ENCODE measurements at places on chromosomes 7 and 10. TPM values are rescaled to one million over a fixed set of nuclear protein-coding genes. Genes with fewer than 3 reads are reported as not detected.

The HOXA6 gene
- total RNA-seq = not detected

The NODAL gene
- not detected for total RNA-seq

GRCh38 chr7:113945018-113945938 is 26.5 kb upstream of the PPP1R3A start:
- H3K27ac ChIP-seq = no peak overlapping the region
- H3K4me3 ChIP-seq = no peak overlapping the region
- no peaks in the 10 kb centered on the region for H3K36me3 ChIP-seq
- H3K4me1 ChIP-seq = no peaks in the 10 kb centered on the region
- no peak for DNase-seq
- H3K27me3 ChIP-seq = no peaks in the 10 kb centered on the region

GRCh38 chr7:45180084-45180986 is 22.7 kb downstream of the RAMP3 start:
- no peak overlapping the region for H3K4me3 ChIP-seq
- H3K27me3 ChIP-seq = no peaks in the 10 kb centered on the region
- no peaks in the 10 kb centered on the region for H3K36me3 ChIP-seq
- no peaks in the 10 kb centered on the region for H3K4me1 ChIP-seq

DNA sequence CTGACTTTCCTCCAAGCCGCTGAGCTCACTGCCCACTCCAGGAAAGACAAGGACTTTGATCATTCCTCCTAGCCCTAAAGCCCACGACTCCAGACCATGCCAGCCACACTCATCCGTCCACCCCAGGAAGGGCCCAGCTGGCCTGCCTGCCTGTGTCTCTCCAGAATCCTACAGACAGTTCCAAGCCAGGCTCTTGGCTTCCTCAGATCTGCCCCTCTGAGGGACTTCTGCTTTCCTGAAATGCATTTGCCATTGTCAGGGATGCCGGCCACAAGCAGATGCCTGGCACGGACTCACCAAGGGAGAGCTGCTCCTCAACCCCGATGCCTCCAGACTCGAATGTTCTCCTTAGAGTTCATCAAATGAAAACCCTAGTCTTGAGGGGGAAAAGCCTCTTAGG is 155.8 kb downstream of the OAT start:
- no peaks in the 10 kb centered on the region for H3K27me3 ChIP-seq
- no peaks in the 10 kb centered on the region for H3K36me3 ChIP-seq
- no peaks in the 10 kb centered on the region for H3K4me1 ChIP-seq
- DNase-seq = no peak
- H3K4me3 ChIP-seq = no peak overlapping the region
- H3K27ac ChIP-seq = no peak overlapping the region

- no peak overlapping the region for H3K4me3 ChIP-seq
- H3K36me3 ChIP-seq = no peaks in the 10 kb centered on the region
- no peaks in the 10 kb centered on the region for H3K27me3 ChIP-seq
These were observed 172.5 kb upstream of the SVIL start for GRCh38 chr10:29807163-29807806.
